ENCODE measurements at places on chromosomes 1 and 21. TPM values are rescaled to one million over a fixed set of nuclear protein-coding genes. Genes with fewer than 3 reads are reported as not detected.
A peak's percentile ranks its signal among the peaks of the same experiment; 100 is the strongest.

DNA sequence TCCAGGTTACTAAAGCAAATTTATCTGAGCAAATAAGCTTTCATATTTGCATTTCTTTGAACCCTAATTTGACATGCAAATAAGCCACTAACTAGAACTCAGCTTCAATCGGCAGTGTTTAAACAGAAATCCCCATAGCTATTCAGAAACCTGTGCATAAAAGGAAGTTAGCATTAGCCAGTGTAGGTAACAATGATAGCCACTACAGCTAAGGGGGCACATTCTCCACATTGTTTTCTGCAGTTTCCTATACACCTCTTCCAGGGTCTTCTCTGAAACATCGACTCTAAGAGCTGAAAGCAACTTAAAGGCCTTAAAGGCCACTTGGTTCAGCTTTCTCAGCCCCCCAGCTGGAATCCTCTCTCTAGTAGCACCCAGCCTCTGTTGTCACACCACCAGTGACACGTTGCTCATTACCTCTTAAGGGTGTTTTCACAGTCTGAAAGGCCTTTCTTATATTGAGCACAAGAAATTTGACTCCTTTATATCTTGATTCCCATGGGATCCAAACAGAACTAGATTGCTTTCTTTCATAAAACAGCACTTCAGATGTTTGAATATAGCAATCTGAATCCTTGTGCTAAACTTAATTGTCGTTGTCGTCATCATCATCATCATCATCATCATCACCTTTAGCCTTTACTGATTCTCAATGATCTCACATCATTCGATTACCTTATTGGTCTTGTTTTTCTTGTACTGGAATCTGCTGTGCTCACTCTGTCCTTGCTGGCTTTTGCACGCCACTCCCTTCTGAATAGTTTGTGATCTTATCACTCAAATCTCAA lies 93.9 kb upstream of the DAB1 start:
- DNase-seq = no peak

DNA sequence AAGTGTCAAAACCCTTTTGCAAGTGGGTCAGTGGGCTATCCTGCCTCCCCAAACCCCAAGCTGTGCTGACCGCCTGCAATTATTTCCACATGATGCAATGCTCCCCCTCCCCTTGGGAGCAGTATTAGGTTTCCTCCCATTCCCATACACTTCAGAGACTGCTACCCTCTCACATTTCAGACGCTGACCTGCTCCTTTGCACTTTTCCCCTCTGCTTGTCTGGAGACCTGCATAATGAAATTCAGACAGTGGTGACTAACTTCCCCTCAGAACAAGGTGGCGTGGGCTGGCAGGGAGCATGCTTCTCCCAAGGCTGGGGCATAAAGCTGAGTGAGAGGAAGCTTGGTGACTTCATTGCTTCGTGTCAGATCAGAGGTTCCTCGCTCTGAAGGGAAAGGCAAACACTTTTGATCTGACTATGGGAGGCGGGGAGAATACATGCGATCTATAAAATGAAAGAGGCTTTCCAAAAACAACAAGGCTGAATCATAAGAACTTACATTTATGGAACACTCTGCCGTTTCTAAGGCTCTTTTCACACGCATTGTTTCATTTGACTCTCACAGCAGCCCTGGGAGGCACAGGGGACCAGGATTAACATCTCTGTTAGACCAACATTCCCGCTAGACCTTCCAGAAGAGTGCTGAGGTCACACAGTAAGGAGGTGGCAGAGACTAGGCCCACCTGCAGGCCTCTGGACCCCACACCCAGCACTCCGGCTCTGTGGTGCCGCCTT lies 27.5 kb upstream of the ROR1 start:
- DNase-seq = no peak

DNA sequence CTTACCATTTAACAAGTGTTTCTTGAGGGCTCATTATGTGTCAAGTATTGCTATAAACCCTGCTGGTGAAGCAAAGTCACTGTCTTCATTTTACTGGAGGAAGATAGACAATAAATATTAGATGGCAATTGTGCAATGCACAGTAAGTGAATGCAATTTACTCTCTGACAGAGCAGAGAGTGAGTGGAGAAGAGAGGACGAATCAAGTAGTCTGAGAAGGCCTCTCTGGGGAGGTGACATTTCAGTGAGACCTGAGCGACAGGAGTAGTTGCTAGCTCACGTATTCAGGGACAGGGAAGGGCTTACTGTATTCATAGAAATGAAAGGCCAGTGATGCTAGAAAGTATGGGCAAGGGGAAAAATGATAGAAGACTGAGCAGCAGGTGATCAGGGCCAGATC lies 1.2 kb upstream of the NMNAT2 start:
- DNase-seq = no peak

GRCh38 chr1:210697185-210697584 lies 368.5 kb downstream of the HHAT start:
- DNase-seq = no peak

GRCh38 chr1:221992427-221992826 lies 250.5 kb upstream of the DUSP10 start:
- DNase-seq = no peak

DNA sequence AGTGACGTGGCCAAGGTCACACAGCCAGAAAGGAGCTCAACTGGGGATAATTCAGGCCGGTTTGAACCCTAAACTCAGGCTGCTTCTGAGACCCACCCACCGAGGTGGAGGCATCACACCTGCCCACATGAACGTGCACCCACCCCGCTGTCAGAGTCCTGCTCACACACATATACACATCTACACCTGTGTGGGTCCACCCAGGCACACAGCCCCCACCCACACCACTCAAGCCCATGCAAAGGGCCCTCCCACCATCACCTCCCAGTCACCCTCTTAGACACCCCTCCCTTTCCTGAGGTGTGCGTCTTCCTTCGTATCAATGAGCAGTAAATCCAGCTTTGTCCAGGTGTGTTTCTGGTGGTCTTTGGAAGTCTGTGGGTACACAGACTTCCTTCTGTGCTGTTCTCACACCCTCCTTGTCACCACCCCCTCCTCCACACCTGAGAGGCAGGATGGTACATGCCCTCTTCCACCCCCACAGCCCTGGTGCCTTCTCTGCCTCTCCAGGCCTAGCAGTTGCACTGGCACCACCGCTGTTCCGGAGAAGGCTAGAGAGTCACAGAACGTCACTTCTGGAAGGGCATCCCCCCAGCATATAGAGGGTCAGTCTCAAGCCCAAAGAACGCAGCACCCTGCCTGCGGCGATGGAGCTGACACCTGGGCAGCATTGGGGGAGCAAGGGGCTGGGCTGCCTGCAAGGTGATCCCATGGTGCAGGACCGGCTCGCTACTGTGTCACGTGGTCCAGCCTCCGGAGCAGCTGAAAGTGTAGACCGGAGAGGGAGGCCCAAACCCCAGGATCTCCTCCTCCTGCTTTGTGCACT lies 18.9 kb upstream of the FAM131C start:
- no peak for DNase-seq

DNA sequence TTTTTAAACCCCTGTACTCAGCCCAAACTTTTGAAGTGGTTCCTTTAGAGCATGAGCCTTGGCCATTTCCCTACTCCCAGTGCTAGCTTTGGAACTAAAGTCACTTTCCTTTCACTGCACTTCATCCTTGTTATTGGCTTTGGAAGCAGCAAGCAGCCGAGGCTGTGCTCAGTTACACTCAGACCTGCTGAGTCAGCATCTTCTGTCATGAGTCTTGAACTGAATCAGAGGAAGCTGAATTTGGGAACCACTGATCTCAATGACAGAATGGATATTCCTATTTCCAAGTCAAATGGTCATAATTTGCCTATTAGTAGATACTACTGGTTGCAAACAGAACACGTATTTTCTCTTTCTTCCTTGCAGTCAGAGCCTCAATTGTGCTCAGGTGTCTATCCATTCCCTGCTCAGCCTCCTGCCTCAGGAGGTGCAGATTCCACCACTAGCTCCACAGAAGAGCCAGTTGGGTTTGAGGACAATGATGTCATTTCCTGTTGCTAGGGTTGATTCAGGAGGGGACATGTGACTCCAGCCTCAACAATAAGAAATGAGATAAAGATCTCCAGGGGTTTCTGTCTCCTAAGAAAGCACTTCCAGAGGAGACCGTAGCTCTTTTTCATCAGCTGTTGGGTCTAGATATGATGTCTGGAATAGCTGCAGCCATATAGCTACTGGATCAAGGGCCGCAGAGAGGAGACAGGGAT lies 44.9 kb upstream of the NTPCR start:
- no peak for DNase-seq

DNA sequence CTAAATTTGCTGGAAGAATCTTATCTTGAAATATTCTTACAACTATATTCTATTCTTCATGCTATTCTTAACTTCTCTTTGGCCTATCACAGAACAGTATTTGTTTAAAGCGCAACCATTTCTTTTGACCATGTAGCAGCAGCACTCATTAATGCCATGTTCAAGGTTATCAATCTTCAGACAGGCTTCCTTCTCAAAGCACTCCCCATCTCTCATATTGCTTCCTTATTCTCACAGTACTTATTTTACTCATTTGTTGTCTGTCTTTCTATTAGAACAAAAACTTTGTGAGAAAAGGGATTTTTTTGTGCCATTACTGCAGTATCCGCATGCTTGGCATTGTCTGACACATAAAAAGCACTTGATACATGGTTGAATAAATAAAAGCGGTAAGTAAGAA lies 89.7 kb downstream of the ATP1B1 start:
- DNase-seq = no peak

GRCh38 chr1:54667797-54668196 lies 26.2 kb downstream of the MROH7 start:
- DNase-seq = no peak

GRCh38 chr21:33434770-33435360 lies 31.7 kb downstream of the IFNGR2 start:
- no peak for DNase-seq

DNA sequence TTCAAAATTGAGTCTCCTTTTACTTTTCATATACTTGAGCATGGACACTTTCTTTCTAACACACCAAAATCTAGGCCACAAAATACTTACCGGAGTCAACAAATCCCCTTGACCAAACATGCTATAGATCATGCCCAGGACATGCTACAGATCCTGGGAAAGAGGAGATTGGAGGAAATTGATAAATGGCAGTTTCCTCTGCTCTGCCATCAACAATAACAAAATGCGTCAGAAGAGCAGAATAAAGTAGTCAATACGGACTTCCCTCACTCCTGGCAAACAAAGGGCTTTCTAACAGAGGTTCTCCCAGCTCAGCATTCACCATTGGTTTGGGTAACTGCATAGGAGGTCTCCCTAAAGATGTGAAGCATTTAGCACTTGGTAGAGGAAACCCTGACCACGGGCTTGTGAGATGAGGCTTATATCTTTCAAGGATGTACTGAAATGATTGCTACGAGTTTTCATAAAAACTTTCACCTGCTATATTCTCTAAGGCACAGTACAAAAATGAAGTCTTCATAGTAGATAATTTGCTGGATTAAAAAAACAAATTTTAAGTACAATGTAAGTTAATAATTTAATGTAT lies 283.8 kb upstream of the RUNX1 start:
- DNase-seq = no peak

- no peak for DNase-seq
Measured at GRCh38 chr21:28936721-28937120, 56.0 kb downstream of the LTN1 start.

GRCh38 chr1:156421062-156421938 lies 52.3 kb downstream of the RHBG start:
- DNase-seq = peak; percentile 37

- DNase-seq = no peak
Measured at GRCh38 chr1:27576806-27577227, 27.1 kb downstream of the AHDC1 start.

DNA sequence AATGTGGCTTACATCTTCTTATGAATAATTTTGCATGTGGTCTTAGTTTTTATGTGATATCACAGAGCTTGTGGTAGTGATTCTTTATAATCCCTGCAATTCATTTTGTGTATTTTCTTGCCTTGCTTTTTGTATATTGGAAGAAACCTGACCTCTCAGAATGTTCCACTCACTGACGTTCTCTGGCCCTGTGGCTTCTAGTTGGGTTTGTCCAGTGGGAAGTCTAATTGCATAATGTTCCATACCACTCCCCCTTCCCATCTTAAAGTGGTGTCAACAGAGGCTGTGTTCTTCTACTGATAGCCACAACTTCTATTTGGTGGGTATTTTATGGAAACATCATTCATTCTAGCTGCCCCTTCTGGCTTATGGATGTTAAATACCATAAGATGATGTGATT lies 225.3 kb downstream of the BACH1 start:
- DNase-seq = no peak

DNA sequence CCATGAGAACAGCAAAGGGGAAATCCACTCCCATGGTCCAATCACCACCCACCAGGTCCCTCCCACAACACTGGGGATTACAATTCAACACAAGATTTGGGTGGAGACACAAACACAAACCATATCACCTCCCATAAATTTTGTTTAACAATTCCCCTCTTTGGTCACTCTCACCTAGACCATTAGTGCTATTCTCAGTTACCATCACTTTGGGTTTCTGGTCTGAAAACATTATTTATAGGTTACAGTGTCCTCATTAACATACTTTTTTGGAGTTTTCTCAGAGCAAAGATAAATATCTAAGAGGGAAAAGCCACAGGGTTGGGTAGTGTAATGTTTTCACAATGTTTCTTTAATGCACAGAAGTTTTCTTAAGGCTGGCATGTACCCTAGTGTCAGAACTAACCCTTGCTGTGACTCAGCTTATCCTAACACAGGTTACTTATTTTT lies 47.7 kb upstream of the DNAH14 start:
- no peak for DNase-seq

- DNase-seq = no peak
Measured at GRCh38 chr21:38777015-38777414, 28.7 kb upstream of the ETS2 start.

DNA sequence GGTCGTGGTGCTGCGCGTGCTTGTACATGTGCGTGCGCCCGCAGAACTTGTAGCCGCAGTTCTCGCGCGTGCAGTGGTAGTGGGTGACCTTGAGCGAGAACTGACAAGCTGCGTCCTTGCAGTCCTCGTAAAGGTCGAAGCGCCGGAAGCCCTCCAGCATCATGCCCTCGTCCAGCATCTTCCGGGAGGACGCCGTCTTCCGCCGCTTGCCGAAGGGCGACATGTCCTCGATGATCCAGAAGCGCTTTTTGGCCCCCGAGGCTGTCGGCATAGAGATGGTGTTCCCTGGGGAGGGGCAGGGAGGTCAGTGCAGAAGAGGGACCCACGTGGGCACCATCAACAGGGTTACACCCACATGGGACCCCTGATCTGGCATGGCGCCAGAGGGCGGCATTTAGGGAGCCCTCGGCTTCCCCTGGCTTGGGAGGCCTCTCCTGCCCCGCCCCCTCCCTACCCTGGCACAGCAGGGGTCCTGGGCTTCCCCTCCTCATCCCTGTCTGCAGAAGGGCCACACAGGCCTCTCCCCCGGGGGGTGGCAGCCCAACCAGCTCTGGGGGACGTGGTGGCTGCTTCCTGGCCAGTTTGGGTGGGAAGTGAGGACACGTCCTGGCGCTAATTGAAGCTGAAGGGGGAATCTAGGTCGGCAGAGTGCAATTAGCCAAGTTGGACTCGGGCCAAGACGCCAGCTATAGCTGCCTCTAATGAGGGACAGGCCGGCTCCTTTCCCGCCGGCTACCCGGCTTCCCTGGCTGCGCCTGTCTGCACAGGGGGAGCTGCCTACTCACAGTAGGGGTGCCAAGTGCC lies 156.5 kb downstream of the CASZ1 start:
- peak; percentile 53 for DNase-seq

- DNase-seq = no peak
Measured at GRCh38 chr1:19828546-19828945, 13.5 kb upstream of the RNF186 start.

Gene SPAG17
- total RNA-seq = 0.67 TPM

Gene TP73
- total RNA-seq = 0.83 TPM

Gene CD1D
- 0.46 TPM for total RNA-seq

Gene AMY1B
- total RNA-seq = 35.5 TPM

Gene RAB3GAP2
- total RNA-seq = 30.5 TPM

Gene ITLN1
- 5.6 TPM for total RNA-seq

Gene TSPAN1
- 0.18 TPM for total RNA-seq

Gene TDRD10
- 3.1 TPM for total RNA-seq

Gene IGSF5
- 0.72 TPM for total RNA-seq

Gene CNTN2
- total RNA-seq = not detected

Gene KIAA1614
- 15.1 TPM for total RNA-seq

All from ovary (tissue), 10 donors.